Activated CD8-positive, alpha-beta memory T cell treated with anti-CD3 and anti-CD28 coated beads, Interleukin-2, amount 50 U/mL, for 4 hours (primary cell): ENCODE measurements at places on chromosomes 2 and 18.

GRCh38 chr2:31411771-31412170 is 2.8 kb downstream of the XDH start:
- no peak for DNase-seq

DNA sequence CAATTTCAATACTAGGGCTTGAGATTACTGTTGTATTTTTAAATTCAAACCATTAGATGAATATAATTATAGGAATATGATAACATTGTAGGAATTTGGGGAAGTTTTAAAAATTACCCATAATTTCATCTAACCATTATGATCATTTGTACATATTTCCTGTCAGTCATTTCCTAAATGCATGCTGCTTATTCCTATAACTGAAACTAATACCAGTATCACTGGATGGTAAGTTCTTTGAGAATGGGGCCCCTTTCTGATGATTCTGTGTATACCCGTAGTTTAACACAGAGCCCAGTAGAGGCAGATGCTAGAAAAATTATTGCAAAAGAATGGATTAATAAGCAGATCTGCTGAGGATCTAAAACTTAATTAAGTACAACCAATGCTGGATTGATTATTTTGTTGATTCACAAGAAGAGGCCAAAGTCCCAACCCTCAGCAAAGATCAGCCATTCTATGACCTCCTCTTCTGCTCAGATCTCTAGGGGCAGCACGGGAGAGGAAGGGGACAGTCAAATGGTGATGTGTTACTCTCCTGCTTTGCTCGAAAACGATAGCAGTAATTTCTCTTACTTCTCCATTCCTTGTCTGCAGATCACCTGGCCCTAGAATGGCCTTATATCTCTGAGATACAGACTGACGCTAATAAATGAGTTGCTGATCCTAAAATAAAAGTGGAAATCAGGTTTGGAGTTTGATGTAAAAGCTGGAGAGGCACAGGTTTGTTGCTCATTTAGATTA is 69.5 kb upstream of the PELI1 start:
- no peak for DNase-seq

DNA sequence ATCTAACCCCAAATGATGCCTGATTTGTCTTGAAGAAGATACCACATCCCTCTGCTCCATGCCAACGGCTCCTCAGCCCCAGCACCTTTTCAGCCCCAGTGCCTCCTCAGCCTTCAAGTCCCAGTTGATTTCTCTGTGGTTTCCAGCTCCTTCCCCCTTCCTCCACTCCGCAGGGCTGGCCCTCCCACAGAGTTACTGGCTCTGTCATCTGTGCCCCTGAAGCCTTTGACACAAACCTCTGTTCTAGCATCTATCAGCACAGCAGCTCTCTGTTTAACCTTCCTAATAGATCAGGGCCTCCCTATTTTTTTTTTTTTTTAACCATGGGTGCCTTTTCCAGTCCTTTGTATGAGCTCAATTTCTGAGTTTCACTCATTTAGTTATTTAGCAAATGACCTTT is 201.3 kb upstream of the CXCR4 start:
- DNase-seq = no peak

- no peak for DNase-seq
Observed at GRCh38 chr18:54946149-54946581, 13.1 kb downstream of the CCDC68 start.

DNA sequence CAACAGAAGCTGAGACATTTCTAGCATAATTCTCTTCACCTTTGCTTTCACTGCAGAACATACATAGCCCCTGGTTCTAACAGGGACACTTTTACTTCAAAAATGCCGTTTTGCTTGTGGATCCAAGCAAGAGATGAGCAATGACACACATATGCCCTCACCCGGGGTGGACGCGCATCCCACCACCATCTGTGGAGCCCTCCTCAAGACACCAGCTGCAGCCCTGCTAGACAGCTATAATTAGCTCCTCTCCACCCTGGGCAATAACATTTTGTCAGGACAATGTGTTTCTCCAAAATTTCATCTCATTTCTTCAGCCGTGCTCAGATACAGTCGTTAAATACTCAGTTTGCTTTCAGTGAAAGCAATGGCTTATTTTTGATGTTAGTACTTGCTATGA is 368.7 kb upstream of the RAB6C start:
- DNase-seq = no peak

DNA sequence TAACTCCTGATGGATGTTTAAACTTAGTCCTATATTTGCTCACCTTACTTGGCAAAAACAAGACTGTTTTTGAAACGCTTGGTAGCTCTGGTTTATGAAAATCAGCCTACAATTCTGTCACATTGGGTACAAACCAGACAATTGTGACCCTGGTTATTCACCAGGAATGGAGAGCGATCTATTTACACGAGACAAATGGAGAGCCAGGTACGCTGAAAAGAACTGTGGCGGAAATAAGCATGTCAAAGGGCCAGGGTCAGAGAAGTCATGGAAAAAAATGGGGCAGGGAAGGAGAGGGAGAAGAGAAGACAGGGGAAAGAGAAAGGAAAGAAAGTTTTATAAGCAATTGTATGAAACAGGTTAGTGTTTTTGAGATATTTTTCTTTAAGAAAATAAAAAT is 119.5 kb upstream of the ZFP36L2 start:
- no peak for DNase-seq

- DNase-seq = no peak
Observed at GRCh38 chr18:7388741-7389140, 157.9 kb downstream of the LRRC30 start.

- no peak for DNase-seq
Observed at GRCh38 chr2:152247337-152247695, 71.8 kb upstream of the STAM2 start.

DNA sequence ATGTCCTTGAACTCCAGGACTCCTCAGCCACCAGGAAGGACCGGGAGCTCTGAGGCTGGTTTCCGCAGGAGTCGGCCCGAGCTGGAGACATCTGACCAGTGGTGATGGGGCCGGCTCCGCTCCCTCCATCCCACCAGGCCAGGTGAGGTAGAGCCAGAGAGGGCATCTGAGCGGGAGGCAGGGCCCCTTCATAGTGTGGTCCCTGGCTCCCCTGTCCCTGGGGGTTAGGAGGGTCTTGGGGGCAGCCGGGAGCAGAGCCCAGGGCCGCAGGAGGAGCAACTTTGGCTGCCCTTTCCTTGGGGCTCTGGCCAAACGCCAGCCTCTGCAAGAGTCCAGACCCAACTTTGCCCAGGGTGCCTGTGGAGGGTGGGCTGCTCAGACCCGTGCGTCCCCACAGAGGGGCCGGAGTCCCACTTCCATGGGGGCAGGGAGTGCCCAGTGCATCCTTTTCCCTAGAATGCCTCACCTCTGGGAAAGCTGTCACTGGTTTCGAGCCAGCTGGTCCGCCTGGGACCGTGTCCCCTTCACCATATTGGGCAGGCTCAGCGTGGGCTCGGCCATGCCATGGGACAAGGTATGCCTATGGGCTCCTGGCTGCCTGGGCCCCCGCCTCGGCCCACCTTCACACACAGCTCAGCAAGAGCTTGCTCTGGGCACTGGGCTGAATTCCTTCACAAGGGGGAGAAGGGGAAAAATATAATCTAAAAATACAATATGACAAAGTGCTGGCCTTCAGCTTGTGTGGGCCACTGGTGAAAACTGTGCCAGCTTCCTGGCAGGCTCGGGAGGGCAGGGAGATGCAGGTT is 148.6 kb downstream of the TWIST2 start:
- no peak for DNase-seq

- no peak for DNase-seq
Observed at GRCh38 chr2:1694371-1695271, 49.7 kb downstream of the PXDN start.

- no peak for DNase-seq
Observed at GRCh38 chr2:189179570-189179950, at the start of gene COL5A2. Gene COL5A2 (minus strand): TSS chr2:189179761. CDS start chr2:189179604, 157 bp downstream.

DNA sequence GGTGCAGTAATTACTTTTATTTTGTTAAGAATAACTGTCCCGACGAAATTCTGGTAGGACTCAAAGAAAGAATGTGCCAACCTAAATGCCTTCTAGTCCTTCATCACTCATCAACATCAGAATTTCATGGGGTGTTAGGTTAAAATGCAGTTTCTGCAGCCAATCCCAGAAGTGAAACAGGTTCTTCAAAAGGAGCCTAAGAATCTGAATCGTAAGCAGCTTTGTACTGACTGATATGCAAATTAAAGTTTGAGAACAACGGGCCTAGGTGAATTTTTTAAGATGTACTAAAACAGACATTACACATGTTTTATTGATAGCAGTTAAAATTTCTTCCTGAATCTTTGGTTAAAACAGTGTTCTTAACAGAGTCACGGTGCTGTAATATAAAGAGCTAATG is 140.3 kb upstream of the ZC3H15 start:
- no peak for DNase-seq

DNA sequence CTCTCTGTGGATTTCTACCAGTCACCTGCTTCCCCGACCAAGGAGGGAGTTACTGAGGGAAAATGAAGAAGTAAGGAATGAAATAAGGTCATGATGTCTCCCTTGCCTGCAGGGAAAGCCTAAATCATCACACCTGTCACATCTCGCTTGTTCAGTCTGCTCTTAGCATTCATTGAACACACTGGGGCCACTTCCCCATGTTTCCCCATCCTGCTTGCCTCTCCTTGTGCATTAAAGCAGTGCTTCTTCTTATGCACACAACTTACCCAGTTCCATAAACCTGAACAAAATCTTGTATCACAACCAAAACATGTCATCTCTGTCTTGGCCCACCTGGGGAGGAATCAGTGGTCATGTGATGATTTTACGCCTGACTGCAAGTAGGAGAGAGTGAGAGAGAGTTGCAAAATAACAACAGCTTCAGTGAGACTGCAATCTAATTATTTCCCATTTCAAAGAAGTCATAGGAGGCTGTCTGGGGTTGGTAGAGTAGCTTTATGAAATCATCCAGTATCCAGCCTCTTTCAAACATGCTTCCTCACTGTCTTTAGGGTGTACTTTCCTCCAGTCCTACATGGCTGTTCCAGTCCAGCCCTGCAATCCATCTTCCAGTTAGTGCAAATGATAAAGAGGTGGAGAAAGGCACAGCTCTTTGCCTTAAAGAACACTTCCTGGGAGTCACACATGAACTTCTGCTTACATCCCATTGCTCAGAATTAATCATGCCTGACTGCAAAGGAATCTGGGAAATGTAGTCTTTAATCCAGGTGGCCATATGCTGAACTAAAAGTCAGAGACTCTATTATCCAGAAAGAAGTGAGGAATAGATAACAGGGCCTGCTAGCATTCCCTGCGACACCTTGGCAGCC is 220.1 kb downstream of the HAUS1 start:
- DNase-seq = no peak

GRCh38 chr2:121046335-121046734 is 238.7 kb downstream of the TFCP2L1 start:
- no peak for DNase-seq

GRCh38 chr18:57767259-57768050 is 35.7 kb downstream of the ATP8B1 start:
- DNase-seq = no peak

GRCh38 chr2:151056870-151057269 is 204.8 kb downstream of the RBM43 start:
- DNase-seq = no peak

DNA sequence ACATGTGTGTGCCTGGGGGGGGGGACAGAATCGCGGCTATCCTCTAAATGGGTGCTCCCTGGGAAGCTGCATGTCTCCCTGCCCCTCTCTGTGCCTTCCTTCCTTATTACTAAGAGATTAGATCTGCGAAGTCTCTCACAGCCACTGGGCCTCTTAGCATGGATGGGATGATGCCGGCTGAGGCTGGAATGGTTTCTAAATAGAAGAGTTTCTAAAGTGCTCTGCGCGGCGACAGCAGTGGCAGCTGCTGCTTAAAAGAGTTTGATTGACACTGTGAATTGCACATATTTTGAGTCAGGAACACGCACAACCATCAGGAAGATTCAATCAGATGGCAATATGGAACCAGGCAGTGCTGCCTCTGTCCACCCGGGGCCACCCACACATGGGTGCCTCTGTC is 163.8 kb downstream of the CLIP4 start:
- no peak for DNase-seq

DNA sequence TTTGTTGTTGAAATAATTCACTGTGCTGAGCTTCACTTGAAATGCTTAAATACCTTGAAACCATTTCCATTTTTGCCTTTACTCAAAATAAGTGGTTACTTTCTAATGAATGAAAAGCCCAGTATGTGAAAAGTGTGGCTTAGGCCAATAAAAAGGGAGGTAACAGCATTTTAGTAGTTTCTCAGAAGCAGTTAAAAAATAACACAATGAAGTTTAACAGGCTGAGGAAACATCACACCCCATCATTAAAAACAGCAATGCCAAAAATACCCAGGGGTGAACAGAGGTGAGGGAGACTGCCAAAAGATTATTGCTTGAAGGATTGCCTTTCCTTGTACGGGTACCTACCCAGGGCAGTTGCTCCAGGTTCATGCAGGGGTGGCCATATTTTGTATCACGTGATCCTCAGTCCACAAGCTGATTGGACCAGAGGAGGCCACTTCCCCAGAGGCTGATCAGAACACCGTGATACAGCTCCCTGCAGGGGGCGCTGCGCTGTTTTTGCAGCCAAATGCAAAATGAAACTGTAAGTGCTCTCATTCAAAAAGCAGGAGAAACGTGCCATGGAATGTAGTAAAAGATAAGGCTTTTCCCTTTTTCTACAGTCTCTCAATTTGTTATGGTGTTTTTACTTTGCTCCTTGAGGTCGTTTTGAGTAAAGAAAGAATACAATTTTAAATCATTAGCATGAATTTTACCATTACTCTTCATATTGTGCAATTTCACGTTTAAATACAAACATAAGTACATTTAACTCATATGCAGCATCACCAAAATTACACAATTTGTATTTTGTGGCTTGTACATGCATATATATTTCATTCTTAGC is 70.2 kb upstream of the SH3BP4 start:
- DNase-seq = no peak

DNA sequence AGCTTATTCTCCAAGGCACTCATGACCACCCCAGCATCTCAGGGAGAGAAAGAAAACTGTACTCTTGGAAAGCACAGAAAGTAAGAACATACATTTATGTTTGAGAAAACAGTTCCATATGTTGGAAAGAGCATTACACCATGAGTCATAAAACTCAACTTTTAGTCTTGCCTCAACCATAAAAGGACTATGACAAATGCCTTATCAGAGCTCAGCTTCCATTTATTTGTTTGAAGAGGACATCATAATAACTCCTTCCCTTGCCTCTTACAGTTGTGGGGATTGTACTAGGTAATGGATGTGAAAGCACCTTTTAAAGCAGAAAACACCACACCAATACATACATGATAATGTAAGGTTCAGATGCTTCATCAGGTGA is 370.8 kb downstream of the LNPK start:
- no peak for DNase-seq
